Endodermal cell (in vitro differentiated cells): ENCODE measurements at places on chromosomes 6 and 20. TPM values are rescaled to one million over a fixed set of nuclear protein-coding genes. Genes with fewer than 3 reads are reported as not detected.

DNA sequence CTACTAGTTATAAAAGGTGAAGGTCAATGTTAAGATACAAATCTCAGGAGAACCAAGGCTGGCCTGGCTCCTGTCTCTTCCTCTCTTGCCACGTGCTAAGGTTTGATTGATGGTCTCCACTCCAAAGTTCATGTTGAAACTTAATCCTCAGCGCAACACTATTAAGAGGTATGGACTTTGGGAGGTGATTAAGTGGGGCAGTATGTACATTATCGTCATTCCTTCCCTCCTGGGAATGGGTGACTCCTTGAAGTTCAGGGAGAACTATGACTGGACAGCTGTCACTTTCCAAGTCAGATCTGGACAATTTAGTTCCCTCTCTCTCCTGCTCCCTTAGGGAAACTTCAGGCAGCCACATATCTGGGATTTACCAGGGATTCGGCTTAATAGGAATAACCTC is 50.5 kb downstream of the KCNK5 start:
- H3K36me3 ChIP-seq = no peaks in the 10 kb centered on the region
- H3K27ac ChIP-seq = no peak overlapping the region
- no peaks in the 10 kb centered on the region for H3K27me3 ChIP-seq
- H3K4me3 ChIP-seq = no peak overlapping the region
- H3K4me1 ChIP-seq = no peaks in the 10 kb centered on the region

DNA sequence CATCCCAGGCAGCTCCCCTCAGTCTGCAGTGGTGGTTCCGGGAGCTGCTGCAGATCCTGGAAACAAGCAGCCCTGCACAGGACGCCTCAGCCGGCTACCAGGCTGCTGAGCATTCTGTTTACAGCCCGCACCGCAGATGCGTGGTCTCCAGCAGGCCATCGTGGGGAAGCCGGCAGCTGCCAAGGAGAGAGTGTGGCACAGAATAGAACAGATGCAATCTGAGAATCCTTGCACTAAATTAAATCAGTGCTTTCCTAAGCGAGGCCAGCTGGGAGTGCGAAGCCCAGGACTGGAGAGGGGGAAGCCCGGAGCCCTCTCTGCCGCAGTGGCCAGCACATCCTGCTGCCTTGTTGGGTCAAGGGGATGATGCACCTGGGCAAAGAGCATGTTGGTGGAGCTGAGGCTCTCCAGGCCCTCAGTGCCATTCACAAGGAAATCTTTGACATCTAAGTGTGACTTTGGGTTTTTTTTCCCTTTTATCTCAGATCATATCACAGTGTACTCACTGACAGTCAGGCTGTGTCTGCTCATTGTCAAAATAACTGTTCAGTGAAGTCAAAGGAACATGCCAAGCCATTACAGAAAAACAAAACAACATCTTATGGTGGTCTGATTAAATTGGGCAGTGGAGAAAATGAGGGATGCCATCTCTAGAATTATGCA is 118.1 kb downstream of the SYNDIG1 start:
- no peaks in the 10 kb centered on the region for H3K36me3 ChIP-seq
- peak; percentile 63 for DNase-seq
- no peak overlapping the region for H3K27ac ChIP-seq
- no peaks in the 10 kb centered on the region for H3K27me3 ChIP-seq
- H3K4me3 ChIP-seq = no peak overlapping the region

GRCh38 chr6:12012038-12012557 is at the start of gene HIVEP1:
TSS of gene HIVEP1 (plus strand) at chr6:12012312. CDS start at chr6:12015629, 3,317 bp downstream.
- no peaks in the 10 kb centered on the region for H3K27me3 ChIP-seq
- no peaks in the 10 kb centered on the region for H3K4me1 ChIP-seq
- H3K27ac ChIP-seq = peak within 1 kb of the TSS; percentile 92

GRCh38 chr20:22099348-22099747 is 393.9 kb downstream of the PAX1 start:
- no peaks in the 10 kb centered on the region for H3K27me3 ChIP-seq
- peaks cover 16% of the 10 kb centered on the region for H3K4me1 ChIP-seq
- H3K4me3 ChIP-seq = no peak overlapping the region
- no peak for DNase-seq
- H3K27ac ChIP-seq = no peak overlapping the region

- DNase-seq = peak; percentile 86
- no peaks in the 10 kb centered on the region for H3K4me1 ChIP-seq
- no peaks in the 10 kb centered on the region for H3K36me3 ChIP-seq
- H3K4me3 ChIP-seq = no peak overlapping the region
These were observed 122.0 kb upstream of the ARID1B start for GRCh38 chr6:156654919-156655918.

DNA sequence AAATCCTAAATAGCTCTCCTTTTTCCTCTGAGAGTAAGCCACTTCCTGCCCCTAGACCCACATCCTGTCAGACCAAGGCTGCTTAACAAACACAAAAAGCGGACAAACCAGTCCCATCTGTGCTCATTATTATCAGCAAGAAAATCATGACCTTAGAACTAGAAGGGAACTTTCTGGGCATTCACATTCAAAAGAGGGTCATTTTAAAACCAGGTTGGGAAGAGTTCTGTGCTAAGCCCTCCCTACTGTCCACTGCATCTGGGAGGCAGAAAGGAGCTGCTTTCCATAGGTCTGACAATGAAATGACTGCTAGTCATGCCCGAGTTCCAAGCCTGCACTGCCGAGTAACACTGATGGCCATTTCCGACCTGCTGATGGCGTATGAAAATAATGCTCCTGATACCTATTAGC is 15.4 kb downstream of the EZR start:
- H3K27me3 ChIP-seq = no peaks in the 10 kb centered on the region
- peaks cover 71% of the 10 kb centered on the region for H3K36me3 ChIP-seq
- H3K4me1 ChIP-seq = peaks cover 19% of the 10 kb centered on the region
- no peak overlapping the region for H3K27ac ChIP-seq

DNA sequence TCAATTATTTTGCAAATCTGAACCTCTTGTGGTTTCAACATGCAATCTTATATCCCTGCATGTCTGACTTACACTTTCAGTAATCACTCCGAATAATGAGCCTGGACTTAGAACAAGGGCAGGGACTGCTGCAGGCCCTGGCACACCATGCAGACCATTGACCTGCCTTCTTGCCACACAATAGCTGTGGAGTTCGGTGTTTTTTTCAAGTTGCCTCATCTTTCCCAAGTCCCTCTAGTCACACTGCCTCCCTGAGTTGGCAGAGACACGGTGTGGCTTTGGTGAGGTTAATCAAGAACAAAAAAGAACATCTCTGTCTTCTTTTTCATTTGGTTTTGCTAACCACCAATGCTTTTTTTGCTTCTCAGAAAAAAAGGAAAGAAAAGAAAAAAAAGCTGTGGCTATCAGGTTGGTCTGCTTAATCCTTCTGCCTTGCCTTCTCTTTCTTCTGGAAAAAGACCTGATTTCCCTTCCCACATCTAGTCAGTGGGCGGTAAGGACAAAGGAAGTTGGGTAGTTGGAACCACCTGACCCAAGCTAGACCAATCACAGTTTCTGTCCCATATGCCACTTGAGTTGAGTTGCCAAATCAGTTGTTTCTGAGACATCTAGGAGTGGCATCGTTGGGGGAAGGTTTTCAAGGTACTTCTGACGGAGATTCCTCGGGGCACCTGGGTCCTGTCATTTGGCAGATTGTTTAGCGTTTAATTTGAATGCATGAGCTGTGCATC is 55.9 kb upstream of the TASP1 start:
- H3K36me3 ChIP-seq = no peaks in the 10 kb centered on the region
- H3K4me1 ChIP-seq = no peaks in the 10 kb centered on the region
- no peaks in the 10 kb centered on the region for H3K27me3 ChIP-seq
- no peak overlapping the region for H3K4me3 ChIP-seq
- no peak overlapping the region for H3K27ac ChIP-seq

GRCh38 chr6:14417377-14417776 is 299.8 kb downstream of the CD83 start:
- H3K27me3 ChIP-seq = no peaks in the 10 kb centered on the region
- H3K4me3 ChIP-seq = no peak overlapping the region

DNA sequence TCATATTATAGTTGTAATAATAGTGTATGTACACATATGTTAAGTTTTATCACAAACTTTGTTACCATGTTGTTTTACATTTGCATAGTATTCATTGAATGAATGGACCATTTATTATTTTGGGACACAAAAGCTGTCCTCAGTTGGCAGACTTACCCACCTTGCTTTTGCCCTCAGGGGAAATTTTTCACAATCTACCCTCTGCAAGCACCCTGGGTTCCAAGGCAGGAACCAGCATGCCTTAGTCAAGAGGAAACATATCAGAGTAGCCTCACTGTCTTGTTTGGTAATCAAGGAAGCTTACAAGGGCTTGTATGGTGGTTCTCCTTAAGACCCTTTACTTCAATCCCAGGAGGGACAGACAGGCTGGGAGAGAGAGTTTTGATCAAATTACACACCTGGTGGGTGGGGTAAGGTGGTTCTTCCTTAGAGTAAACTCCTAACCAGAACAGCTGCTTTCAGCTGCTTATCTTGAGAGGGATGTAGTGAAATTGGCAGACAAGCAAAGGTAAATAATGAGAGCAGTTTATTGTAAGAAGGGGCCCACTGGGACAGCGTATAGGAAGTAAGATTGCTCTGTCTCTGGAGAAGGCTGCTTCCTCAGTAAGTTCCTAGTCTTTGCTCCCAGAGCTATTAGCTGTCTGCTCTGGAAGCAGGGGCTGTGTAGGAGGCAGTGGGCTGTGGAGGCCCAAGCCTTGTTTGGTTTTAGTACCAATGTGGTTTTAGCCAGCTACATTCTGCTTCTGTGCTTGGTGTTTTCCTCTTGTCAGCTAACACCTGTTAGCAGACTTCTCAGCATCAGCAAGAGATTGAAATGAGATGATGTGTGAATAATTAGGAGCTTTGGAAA is 31.1 kb downstream of the BRPF3 start:
- H3K36me3 ChIP-seq = peaks cover 82% of the 10 kb centered on the region
- DNase-seq = peak; percentile 31
- H3K4me3 ChIP-seq = no peak overlapping the region
- H3K27me3 ChIP-seq = no peaks in the 10 kb centered on the region
- H3K4me1 ChIP-seq = peaks cover 32% of the 10 kb centered on the region
- H3K27ac ChIP-seq = no peak overlapping the region

GRCh38 chr6:138105880-138106664 is 1.1 kb downstream of the PERP start:
- DNase-seq = peak; percentile 91
- peak overlapping the region; percentile 86 for H3K4me3 ChIP-seq
- peaks cover 22% of the 10 kb centered on the region for H3K36me3 ChIP-seq
- no peaks in the 10 kb centered on the region for H3K4me1 ChIP-seq
- H3K27me3 ChIP-seq = no peaks in the 10 kb centered on the region
- no peak overlapping the region for H3K27ac ChIP-seq

BFSP1 gene
- total RNA-seq = 9.4 and 12.0 TPM in 2 replicates

TPD52L1 gene
- total RNA-seq = 23.1 and 24.9 TPM in 2 replicates

SCUBE3 gene
- 0.25 to 0.28 TPM (median 0.27 TPM) in 3 replicates for total RNA-seq
